Naive thymus-derived CD4-positive, alpha-beta T cell (primary cell): ENCODE measurements at places on chromosomes 1 and 21.

DNA sequence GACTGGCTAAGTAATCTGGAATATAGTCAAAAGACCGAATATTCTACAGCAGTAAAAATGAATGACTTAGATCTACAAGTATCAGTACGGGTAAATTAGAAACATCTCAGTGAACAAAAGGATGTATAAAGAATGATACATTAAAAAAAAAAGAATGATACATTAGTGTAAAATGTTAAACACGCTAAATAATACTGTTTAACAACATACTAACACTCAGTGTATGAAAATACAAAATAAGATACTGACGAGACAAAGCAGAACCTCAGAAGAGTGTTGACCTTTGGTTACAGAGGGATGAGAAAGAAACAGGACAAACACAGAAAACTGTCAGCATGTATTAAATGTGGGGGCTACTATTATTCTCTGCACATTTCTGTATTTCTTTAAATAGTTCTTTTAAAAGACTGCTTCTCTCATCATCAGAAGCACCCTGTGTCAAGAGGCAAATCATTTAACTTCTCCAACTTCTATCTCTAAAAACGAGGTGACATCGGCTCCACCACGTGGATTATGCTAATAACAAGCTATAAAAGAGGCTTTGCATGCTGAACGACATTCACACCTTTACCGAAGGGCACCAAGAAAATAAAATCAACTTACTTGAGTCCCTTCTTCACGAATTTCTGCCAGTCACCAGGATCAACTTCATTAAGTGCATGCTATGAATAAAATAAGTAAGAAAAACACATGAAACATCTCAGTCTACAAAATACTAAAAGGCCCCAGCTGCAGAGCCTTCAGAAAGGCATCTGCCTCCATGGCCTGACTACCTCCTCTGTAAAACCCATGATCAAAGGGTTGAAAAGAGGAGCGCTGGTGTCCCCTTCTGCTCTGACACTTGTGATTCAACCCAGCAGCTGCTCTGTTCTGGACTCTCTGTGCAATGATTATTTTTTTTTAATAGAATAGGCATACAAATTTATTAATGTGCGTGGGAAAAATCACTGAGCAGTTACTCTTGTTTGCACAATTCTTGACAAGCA is 42.5 kb downstream of the MRAP start:
- DNase-seq = no peak

DNA sequence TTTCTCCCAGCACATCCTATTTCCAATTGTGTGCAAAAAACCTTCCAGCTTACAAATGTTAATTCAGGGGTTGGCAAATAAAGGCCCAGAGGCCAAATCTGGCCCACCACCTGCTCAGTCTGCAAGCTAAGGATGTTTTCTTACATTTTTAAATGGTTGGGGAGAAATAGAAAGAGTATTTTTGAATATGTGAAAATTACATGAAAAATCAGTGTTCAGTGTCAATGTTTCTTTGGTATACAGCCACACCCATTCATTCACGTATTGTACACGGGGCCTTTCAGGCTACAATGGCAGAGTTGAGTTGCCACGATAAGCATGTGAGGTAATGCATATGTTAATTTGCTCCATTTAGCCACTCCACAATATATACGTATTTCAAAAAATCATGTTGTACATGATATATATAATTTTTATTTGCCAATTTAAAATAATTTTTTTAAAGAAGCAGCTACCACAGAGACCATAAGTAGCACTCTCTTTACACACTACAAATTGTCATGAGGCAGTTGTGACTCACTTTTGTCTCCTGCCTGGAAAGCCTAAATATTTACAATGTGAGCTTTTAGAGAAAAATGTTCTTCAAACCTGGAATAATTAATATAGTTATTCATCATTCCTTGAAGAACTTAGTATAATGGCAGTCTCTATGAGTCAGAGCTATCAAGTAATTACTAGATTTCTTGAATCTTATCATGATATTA is 189.6 kb downstream of the SMYD3 start:
- no peak for DNase-seq

- no peak for DNase-seq
Observed at GRCh38 chr1:208000504-208000903, 89.6 kb upstream of the CD34 start.

- no peak for DNase-seq
Observed at GRCh38 chr1:31615939-31616338, 1.6 kb upstream of the HCRTR1 start.

DNA sequence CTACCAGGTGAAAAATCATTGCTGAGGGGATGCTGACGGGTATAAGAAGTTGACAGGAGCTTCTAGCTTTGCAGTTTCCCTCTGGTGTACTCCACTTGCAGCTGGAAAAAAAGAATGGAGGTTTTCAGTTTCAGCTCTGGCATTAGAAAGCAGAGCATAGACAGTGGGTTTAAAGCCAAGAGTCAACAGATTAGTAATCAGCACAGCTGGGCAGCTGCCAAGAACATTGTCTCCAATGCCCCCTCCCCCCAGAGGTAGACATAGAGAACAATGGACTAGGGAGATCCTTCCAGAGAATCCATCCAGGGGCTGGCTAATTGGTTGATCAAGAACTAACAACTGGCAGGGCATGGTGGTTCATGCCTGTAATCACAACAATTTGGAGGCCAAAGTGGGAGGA is 10.1 kb upstream of the ZBTB8B start:
- DNase-seq = no peak

GRCh38 chr1:34746785-34747637 is 7.8 kb upstream of the GJB5 start:
- no peak for DNase-seq
